Retina (tissue), 1 donor: ENCODE measurements at places on chromosomes 4 and X.

DNA sequence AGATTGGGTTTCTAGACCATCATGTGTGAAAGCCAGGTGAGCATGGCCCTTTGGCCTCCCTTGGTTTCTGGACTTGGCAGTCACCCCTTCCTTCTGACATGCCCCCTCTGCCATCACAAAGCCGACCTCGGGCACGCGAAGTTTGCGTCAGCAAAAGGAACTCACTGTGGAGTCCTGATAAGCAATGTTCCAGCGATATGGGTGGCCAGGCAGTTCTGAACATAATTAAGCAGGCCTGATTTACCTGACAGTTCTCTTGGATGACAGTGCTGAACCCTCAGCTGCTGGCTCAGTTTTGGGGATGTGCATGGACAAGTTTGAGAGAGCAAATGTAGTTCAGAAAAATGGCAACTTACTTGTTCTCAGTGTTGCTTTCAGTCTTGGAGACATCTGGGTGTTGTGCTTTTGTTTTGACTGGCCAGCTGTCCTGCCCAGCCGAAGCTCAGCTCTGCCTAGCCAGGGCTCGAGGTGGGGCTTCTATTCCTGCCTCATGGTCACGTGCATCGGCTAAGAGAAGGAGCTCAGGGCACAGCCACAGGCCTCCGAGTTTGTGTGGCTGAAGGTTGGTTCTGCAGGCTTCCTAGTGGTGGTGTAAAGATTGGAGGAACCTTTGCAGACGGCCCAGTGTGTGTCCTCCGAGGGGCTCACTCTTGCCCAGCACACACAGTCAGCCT is 78.3 kb downstream of the CLDN34 start:
- no peak for DNase-seq

DNA sequence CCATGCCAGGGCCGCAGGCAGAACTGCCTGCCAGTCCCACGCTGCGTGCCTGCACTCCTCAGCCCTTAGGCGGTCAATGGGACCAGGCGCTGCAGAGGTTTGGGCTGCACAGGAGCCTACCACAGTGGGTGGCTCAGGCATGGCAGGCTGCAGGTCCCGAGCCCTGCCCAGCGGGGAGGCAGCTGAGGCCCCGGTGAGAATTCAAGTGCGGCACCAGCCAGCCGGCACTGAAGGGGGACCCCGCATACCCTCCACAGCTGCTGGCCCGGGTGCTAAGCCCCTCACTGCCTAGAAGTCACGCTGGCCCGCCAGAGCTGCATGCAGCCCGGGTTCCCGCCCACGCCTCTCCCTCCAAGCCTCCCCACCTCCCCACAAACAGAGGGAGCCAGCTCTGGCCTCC is 302.5 kb upstream of the UGT8 start:
- DNase-seq, result no peak

- DNase-seq, result no peak
Measured at GRCh38 chr4:110198049-110198434, 373 bp downstream of the ELOVL6 start.

GRCh38 chrX:17860811-17861488 is at the start of gene RAI2:
Gene RAI2, minus strand, starts transcription at chrX:17861298. Its CDS starts 59,288 bp downstream, at chrX:17802010.
- DNase-seq, result peak; percentile 57

DNA sequence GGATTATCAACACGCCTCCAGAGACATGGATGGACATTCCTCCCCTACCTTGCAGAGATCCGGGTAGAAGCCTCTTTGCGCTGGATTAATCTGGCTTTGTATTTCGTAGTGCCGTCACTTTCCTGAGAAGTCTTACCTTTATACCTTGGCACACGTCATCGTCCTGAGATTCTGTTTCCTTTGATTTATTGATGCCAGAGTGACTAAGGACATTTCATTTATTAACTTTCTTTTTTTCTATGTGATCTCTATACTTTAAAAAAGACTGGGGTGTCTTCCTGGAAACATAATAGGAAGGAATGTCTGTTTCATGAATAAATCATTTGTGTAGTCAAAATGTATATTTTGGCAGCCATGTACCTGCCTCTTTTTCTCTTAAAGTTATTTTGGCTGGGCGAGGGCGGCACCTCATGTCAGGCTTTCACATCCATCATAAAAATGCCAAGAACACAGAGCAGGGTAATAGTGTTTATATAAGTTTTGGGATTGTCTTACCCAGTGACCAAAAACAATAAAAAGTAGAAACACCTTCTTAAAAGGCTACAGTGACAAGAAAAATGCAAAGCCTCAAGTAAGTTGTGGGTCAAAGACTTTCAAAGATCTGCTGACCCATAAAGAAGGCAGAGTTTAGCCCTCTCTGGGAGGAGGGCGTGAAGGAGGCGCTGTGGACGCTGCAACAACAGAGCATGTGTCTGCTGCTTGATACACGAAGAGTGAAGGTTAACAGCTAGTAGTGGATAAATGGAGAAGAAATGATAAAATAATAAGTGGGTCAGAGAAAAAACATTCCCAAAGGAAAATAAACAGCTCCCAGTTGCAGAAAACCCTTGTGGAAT is 124.4 kb downstream of the SHROOM3 start:
- DNase-seq, result peak; percentile 53

DNA sequence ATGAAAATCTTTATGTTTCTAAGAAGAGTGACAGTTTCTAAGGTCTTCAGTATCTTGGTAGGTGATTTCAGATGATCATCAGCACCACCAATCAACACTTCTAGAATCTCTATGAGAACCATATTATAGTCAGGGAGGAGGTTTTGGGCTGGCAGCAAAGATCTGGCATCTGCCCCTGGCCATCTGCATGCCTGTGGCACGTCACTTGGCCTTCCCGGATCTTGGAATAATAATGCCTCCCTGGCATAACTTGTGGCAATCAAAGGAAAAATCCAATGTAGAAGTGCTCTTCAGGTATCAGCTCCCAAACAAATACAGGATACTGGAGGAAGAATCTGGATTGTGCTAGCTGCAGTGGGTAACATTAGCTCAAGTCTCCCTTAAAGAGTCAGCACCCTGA is 57.3 kb downstream of the RASL11B start:
- DNase-seq, result no peak

DNA sequence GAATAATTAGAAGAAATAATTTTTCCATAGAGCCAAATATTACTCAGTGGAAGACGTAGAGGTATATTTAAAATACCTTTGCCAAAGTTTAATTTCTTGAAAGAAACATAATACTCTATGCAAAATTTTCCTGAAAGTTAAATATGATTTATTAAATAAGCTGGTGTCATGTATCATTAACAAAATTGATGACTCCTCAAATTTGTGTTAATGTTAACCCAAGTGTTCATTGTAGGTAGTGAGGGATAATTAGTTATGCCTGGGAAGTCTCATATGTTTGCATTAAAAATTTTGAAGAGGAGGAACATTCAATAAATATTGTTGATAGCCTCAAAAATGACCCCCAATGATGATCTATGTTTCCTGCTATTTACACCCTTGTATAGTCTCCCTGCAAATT is 292.7 kb upstream of the AMOT start:
- DNase-seq, result no peak

GRCh38 chr4:181018472-181018871 is 1224.7 kb upstream of the TENM3 start:
- DNase-seq, result no peak

DNA sequence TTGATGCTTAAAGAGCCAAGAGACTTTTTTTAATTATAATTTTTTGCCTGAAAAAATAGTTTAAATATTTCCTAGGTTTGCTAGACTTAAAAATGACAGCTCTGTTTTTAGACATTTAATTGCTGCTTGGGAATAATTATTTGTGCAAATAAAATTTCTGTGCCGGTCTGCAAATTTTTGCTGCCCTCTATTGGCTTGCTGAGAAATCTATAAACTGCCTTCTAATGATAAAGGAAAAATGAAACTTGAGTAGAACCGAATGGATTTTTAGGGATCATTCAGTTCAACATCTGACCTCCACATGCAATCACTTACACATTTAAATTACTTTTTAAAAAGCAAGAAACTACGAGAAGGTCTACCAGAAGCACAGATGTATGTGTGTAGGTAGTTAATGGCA is 434.0 kb downstream of the FAM133A start:
- DNase-seq, result no peak

DNA sequence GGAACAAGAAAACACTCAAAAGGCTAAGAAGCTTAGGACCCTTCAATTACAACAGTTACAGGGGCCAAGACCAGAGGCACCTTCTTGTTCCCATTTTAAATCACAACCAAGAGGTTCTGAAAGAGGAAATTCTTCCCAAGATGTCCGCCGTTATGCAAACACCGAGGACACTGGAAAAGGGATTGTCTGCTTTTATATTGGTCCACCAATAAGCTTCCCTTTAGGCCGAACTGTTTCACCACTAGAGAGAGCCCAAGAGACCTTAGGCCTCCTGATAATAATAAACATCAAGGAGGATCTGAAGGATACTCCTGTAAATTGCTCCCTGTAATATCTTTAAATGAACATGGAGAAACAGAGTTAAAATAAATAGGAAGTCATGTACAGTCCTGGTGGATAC is 92.6 kb upstream of the NLRP2B start:
- DNase-seq, result no peak

DNA sequence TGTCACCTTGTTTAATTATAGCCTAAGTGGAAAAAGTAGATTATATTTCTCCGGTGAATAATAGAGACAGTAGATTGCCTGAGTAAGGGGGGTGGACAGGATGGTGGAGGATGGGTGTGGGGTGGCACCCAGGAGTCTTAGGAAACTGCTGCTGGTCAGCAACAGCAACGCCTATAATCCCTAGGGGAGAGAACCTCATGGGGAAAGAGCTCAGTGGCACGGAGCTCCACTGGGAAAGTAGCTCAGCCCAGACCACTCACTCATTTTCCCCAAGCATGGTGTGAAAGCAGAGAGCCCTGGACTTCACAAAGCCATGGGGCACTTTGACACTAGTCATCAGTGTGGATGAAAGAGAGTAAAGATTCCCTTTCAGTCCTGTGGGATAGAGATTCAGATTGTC is 31.1 kb downstream of the METTL14 start:
- no peak for DNase-seq

DNA sequence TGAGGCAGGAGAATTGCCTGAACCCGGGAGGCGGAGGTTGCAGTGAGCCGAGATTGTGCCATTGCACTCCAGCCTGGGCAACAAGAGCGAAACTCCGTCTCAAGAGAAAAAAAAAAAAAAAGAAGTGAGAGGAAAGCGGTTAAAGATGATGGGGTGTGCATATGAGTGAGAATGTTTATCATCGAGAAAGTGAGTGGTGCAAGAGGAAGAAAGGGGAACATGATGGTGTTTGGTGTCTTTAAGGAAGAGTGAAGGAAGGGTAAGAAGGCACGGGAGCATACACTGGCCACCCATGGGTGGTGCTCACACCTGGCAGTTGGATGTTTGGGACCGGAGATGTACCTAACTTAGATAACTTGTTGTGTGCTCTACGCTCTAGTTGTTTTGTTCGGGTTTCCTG is 62.2 kb downstream of the STOX2 start:
- no peak for DNase-seq

- DNase-seq, result peak; percentile 89
Measured at GRCh38 chr4:76197971-76198410, 15.6 kb downstream of the SCARB2 start.

DNA sequence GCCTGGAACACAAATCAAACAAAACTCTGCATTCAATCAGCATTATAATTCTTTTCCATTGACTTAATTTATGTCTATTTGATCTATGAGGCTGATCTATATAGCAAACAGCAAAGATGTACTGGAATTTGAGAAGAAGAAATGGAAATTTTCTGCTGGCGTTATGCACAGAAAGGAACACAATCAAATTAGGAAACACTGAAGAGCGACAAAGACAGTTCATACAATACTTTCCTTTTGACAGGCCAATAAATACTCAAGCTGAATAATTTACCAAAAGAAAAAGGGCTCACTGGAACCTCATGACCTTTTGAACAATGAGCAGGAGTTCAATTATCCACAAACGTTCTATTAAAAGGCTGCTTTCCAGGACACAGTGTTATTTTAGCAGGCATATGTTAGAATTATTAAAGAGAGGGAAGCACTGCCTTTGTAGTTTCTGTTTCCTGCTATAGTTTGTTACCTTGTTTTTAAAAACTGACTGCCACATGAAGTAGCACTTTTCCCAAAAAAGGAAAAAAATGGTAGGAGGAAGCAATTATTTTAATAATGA is 8.1 kb downstream of the PDHA2 start:
- DNase-seq, result no peak

- no peak for DNase-seq
Measured at GRCh38 chr4:68490826-68491457, 43.7 kb downstream of the TMPRSS11E start.

GRCh38 chr4:26765515-26765914 is 95.1 kb upstream of the STIM2 start:
- no peak for DNase-seq

- DNase-seq, result no peak
Measured at GRCh38 chr4:54664400-54664799, 6.6 kb downstream of the KIT start.

GRCh38 chr4:86152454-86152853 is 207.4 kb downstream of the MAPK10 start:
- no peak for DNase-seq

DNA sequence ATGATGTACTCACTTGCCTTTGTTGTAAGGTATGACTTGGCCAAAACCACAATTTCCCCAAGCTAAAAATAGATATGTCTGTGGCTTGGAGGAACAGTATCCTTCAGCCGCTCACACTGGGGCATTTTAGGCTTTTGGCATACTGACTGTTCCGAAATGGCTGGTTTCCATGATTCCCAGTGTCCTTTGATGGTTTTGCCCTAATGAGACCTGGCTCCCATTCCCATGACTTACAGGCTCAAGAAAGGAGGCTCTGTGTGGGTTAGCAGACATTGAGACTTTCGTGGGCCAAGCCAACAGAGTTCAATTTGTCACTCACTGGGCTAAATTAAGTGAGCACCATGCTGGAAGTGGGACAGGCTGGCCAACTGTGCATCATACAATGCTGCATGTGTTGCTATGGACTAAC is 150.6 kb downstream of the CEP135 start:
- DNase-seq, result no peak

- DNase-seq, result peak; percentile 43
Measured at GRCh38 chr4:97016186-97016907, 1126.9 kb downstream of the STPG2 start.

DNA sequence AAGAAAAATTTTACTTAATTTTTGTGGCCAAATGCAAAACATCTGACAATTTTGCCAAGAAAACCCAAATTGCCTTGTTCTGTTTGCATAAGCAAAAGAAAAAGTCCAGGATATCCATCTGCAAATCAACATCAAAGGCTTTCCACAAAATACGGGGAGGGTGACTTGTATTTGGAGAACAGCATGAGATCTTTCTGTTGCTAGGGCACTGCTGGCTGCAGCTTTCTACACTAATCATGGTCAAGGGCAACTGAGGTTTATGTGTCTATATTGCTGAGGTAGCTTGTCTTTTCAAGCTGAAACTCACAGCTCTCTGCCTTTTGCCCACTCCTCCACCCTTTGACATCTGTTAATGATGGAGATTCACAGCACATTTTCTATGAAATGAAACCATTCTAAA is 389.1 kb downstream of the NKX6-1 start:
- no peak for DNase-seq

GRCh38 chrX:53211391-53211978 is 13.5 kb downstream of the KDM5C start:
- DNase-seq, result no peak

DNA sequence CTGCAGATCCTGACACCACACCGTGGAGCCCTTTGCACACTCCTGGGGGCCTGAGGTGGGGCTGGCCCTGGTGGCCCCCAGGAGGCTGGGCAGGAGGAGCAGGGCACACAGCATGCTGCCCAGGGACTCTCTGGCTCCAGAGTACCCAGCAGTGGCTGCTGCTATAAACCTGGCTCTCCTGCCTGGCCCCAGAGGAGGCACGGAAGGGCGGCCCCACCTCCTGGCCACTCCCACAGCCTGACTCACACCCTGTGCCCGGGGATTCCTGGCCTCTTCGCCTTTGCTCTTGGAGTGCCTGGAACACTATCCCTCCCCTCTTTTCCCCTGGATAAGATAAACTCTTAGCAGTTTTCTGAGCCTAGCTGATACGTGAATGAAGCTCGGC is at the start of gene PSAPL1:
TSS of gene PSAPL1 (minus strand) at position 165 of the 385 bp plus-strand sequence. CDS start at position 114, 51 bp downstream.
- no peak for DNase-seq
